ENCODE measurements at places on chromosomes 2 and 18.

DNA sequence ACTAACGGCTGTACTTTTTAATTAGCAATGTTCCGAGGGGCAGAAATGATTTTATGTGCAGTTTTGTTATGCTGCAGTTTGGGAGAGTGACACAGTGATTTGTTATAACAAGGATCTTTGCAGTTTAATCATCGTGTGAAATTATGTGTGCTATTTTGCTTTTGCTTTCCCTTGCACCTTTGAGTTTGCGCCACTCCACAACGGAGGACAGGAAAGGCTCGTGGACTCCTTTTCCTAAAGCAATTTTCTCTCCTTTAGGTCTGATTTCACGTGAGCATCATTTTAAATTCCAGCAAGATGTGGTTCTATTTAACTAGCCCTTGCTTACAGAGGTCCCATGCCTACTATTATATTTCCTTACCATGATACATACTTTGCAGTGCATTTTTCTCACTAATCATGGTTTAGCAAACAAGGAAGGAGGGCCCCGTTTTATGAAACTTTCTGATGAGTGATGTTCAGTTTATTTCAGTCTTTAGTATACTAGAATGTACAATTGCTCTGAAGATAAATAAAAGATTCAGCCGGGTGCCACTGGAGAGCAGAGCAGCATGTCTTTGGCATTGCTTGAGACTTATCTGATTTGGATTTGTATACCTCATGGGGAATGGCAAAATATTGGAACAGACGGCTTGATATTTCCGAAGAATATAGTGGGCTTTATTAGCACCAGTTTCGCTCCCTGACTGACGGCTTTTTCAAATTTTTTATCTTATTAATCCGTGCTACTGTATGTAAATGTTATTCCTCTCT, 528.2 kb upstream of the FANCL start:
- DNase-seq: no peak

DNA sequence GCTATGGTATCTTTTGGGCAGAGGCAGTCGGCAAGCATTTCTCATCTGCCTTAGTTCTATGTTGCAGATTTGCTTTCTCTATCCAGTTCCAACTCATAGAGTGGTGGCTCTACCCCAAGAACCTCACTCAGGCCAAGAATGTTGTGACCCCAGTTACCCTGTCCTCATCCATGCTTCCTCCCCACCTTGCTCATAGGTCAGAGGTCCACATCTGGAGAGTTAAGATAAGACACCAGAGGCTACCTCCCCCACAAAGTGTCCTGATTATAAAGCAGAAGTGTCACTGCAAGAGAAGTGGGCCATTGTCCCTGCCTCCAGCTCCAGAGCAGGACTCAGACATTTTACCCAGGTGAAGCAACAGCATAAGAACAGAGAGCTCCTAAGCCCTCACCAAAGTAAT, 276.8 kb upstream of the CHST9 start:
- no peak for DNase-seq

DNA sequence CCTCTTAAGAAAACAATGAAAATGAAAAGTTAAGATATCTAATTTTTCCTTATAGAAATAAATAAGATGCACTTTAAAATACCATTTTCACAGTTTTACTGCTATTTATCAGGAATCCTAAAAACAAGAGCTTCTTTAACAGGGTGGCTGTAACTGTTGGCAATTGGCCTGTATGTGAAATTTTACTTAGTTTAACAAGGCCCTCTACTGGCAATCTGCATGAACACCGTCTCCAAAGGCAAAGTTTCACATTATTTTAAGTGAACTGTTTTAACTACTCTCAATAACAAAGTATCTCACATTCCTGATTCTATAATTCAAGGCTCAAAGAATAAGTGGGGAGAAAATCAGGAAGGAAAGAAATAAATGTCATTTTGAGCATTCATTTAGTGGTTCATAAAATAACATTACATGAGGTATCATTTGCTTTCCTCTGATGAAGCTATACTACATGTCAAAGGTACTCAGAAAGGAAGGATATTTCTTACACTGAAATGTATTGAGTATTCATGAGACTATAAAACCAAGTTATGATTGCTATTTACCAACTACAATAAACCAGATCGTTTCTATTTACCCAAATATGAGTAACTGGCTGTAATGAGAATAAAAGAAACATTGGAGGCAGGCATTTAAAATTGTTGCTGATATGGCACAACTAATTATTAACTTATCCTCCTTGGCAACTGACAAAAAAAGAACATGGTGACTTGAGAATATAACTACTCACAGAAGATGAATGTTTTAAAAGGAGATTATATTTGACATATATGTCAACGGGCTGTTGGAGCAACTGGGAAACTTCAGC, 7.0 kb downstream of the NCKAP5 start:
- no peak for DNase-seq

GRCh38 chr2:34098256-34098655, 499.2 kb upstream of the FAM98A start:
- DNase-seq: no peak

DNA sequence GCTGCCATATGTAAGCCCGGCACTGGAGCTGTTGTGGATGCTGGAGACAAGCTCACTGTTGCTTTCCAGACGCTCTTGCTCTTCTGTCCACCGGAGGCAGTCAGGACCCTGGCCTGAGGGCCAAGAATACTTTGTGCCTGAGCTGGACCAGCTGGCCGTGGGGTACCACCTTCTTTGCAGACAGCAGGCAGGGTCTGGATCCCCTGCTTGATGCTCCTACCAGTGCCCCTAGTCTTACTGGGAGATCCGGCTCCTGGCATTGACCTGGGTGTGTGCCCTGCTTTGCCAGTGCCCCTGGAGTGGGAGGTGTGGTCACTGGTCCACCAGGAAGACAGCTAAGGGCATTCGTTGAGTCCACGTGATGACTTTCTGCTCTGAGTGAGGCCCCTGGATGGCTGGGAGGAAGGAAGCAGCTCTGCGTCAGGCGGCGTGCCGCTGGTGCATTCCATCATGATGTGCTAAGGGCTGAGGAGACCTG, 59.3 kb downstream of the LRRFIP1 start:
- no peak for DNase-seq

GRCh38 chr2:78648558-78648957, 376.9 kb upstream of the REG3G start:
- DNase-seq: no peak

DNA sequence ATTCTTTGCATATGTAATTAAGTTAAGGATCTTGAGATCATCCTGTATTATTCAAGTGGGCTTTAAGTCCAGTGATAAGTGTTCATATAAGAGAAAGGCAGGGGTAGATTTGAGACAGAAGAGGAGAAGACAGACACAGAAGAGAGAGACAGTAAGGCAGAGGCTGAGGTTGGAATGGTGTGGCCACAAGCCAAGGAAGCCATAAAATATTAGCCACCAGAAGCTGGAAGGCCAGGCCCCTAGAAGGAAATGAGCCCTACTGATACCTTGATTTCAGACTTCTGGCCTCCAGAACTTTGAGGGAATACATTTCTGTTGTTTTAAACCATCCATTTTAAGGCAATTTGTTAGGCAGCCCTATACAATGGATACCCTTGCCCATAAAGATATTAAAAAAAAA, 66.9 kb upstream of the DLX2 start:
- DNase-seq: no peak

DNA sequence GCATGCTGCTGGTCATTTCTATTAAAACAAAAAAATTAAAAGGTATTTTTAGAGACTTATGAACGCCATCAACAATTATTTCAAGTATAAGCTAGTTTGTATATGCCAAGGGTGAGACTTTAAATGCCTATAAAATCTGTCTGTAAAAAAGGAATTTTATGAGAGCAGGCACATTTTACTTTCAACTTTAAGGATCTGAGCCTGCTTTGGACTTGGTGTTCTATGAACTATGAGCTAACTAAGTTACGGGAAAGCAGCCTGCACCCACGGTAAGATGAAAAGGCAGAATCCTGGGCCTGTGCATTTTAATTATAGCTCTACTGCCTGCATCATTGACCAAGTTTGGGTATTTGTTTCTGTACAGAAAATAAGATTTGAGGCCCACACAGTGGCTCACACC, 95.4 kb downstream of the PLEKHM3 start:
- no peak for DNase-seq

GRCh38 chr2:10915236-10915635, 3.5 kb downstream of the KCNF1 start:
- no peak for DNase-seq

GRCh38 chr2:152428800-152429582, 94.0 kb downstream of the FMNL2 start:
- no peak for DNase-seq

GRCh38 chr2:70986499-70987189, 8.0 kb downstream of the TEX261 start:
- DNase-seq: no peak

DNA sequence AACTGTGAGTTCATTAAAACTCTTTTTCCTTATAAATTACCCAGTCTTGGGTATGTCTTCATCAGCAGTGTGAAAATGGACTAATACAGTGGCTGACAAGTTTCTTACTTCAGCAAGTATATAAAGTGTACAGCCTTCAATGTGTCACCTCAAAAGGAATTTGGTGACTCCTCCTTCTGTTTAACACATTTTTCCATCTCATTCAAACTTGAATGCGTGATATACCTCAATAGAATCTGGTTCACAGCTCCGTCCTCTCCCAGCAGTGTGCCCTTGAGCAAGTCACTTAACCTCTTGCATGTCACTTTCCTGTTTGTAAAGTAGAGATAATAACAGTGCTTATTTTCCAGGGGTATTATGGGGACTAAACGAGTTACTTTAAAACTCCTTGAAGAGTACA, 159.6 kb downstream of the CCBE1 start:
- no peak for DNase-seq

DNA sequence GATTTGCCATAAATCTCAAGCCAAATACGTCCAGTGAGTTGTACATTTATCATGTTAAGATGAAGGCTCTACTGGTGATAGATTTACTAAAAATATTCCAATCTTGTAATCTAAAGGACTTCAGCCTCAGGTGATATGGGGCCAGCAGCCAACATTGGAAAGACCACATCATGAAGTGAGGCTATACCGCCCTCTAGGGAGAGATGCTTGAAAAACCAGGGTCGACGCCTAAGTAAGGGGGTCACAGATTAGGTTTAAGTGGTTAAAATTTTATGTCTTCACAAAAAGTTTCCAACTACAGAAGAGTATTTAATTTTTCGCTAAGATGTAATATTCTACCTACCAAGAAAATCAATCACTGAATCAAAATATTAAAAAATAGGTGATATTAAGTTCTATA, 33.3 kb downstream of the DOCK10 start:
- no peak for DNase-seq

DNA sequence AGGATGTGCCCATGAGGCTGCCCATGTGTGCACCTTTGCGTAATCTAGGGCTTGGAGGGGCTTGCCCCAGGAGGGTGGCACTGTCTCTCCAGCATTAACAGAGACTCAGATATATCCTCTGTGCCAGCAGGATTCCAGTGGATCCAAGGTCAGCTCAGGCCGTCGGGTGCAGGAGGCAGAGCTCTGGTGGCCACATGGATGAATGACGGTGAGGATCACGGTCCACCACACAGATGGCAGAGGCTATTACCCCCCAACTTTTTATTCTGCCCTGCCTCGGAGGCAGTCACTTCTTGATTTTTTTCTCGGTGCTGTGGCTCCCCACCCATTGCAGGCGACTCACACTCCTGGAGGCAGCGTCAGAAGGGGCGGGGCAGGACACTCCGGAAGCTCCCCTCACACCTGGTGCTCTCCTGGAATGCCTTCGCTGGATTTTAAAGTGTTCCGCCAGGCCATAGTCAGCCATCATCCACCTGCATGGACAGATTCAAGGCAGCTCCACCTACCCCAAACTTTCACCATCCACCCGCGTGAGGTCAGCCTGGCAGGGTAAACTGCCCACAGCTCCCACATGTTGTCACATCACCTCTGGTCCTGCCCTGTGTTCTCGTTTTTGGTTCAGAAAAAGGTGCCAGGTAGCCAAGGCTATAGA, 602.9 kb upstream of the RAB6C start:
- no peak for DNase-seq

DNA sequence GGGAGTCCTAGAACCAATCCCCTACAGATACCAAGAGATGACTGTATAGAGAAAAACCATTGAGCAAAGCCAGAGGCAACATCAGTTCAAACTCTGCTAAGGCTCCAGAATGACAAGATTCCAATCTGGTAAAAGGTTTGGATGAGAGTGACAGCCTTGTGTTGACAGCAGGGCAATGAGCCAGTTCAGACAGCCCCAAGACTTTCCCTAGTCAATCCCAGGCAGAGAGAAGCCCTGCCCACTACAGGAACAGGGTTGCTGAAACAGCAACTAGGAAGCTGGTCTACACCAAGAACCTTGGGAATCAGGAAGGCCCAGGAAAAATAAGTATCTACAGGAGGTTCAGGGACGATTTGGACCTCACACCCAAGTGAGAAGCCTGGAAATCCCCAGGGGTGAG, 3.3 kb downstream of the PSTPIP2 start:
- DNase-seq: no peak

GRCh38 chr2:197869041-197869440, 64.6 kb downstream of the PLCL1 start:
- DNase-seq: no peak

GRCh38 chr2:144572977-144573376, 53.1 kb upstream of the ZEB2 start:
- no peak for DNase-seq

GRCh38 chr18:79905389-79905911, 46.0 kb downstream of the SLC66A2 start:
- no peak for DNase-seq

- DNase-seq: no peak
Measured at GRCh38 chr2:189517847-189518535, 62.6 kb downstream of the SLC40A1 start.

- no peak for DNase-seq
Measured at GRCh38 chr18:25075331-25075730, 276.6 kb downstream of the ZNF521 start.

GRCh38 chr2:238425979-238426567, 654 bp upstream of the ASB1 start:
- DNase-seq: no peak

- no peak for DNase-seq
Measured at GRCh38 chr2:60676706-60677330, 79.2 kb upstream of the PAPOLG start.
